Naive thymus-derived CD8-positive, alpha-beta T cell (primary cell): ENCODE measurements at places on chromosomes 3 and 15.

GRCh38 chr15:75662823-75663519 is 15.3 kb downstream of the SNX33 start:
- no peak for DNase-seq

- DNase-seq, result no peak
Measured at GRCh38 chr15:36960947-36961227, 139.5 kb downstream of the MEIS2 start.

GRCh38 chr3:170418422-170419398 is at the start of gene CLDN11:
Gene CLDN11 (plus strand): TSS chr3:170418868. CDS start chr3:170419067, 199 bp downstream.
- DNase-seq, result no peak

DNA sequence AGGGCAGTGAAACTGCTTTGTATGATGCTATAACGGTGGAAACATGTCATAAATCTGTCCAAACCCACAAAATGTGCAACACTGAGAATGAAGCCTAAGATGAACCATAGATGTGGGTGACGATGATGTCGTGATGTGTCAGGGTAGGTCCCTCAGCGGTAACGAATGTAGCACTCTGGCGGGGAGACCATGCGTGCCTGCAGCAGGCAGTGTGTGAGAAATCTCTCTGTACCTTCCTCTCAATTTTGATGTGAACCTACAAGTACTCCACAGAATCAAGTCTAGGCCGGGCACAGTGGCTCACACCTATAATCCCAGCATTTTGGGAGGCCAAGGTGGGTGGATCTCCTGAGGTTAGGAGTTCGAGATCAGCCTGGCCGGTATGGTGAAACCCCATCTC is 268.2 kb upstream of the LYSMD4 start:
- no peak for DNase-seq

DNA sequence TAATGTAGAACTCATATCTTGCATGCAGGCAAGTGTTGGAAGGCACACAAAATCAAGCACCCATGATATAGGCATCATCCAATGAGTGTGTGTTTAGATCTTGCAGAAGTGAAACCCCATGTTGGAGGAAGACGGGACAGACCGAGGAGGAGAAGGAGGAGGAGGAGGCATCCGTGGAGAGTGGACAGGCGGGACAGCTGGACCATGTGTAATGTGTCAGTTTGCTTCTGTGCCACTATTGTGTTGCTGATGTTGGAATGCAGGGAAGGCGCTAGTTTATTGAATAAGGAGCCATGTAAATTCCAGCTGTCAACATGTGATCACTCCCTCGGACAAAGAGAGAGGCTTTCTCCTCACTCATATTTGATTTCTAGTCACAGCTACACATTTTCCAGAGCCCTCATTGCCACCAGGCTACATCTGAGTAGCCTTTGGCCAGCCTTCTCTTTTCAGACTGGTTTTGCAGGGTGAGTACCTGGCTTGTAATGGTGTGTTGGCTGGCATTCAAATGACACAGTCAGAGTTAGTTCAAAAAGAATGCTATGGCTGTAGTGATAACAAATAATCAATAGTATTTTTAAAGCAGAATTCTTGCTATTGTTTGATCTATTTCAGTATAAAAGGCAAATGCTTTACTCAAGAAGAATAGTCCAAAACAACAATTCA is 1037.6 kb upstream of the NR2F2 start:
- DNase-seq, result no peak

DNA sequence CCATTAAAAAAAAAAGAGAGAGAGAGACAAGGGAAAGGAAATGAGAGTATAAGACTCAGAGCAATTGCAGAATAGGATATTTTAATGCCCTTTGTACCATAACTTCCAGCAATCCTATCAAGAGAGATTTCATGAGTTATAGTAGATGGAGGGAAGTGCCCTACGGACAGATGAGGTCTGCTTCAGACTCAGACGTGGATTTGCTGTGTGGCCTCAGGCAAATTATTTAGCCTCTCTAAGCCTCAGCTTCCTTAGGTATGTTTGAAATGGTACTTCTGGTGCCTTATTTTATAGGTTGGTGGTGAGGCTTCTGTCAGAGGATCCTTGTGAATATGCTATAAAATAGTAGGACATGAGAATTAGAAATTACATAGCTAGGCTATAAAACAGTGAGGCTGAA is 448.2 kb downstream of the EDEM1 start:
- DNase-seq, result no peak

GRCh38 chr15:89490081-89490813 is 6.1 kb downstream of the RHCG start:
- no peak for DNase-seq

- DNase-seq, result no peak
Measured at GRCh38 chr3:59481776-59482400, 432.1 kb upstream of the CFAP20DC start.

DNA sequence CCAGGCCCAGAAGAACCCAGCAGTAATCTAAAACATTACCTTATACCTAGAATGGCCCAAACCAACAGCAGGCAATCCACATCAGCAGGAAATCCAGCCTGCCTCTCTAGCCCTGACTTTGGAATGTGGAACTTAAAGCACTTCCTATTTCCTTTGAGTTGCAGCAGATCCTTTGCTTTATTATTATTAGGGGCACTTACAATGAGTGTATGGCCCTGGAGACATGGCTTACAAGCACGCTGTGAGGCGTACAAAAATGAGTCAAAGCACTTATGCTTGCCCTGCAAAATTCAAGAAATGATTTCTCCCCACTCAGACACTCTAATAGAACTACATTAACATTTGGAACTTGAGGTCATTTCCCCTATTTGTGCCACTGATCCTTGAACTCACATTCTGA is 9.5 kb upstream of the KNSTRN start:
- no peak for DNase-seq

- DNase-seq, result no peak
Measured at GRCh38 chr15:54576298-54576935, 598.2 kb downstream of the UNC13C start.

DNA sequence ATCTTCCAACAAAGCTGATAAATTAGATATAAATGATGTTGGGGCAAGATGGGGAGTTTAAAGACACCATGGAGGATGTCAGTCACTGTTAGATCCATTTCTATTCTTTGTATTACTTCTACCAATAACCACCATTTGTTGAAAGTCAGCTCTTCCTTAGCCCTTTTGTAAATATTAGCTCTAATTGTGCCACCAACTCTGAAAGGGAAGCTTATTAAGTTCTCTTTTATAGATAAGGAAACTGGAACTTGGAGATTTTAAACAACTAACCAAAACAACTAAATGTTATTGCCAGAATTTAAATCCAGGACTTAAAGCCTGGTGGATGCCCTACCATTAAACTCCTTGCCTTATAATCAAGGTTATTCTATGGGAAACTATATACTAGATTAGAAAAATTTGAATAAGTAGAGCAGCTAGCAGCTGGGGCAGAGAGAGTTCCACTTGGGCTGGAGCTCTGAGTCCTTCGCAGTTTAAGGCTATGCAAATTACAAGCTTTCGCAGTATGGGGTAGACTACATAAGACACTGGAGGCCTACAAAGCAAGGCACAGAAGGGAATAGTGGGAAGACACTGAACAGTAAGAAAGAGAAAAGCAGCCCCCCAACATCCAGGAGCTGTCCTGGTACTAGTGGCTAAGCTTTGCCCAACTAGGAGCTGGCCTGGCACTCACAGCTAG is 52.6 kb downstream of the TM4SF18 start:
- DNase-seq, result no peak

DNA sequence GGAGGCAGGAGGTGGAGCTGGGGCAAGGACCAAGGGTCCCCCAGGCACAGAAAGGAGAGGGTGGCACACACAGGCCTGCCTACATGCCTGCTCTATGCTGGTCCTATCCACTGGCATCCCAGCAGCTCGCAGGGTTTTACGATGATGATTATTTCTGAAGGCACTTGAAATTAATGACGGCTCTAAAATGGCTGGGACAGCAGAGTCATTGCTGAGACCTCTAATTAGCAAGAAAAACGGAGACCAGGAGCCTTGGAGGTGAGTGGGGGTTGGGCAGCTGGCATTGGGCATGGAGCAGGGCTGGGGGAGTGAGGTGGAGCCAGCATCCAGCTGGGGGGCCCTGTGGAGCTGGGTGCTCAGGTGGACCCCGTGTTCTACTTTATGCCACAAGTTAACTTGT is 3.5 kb upstream of the LINGO1 start:
- no peak for DNase-seq
